ENCODE measurements at places on chromosomes 4 and X. TPM values are rescaled to one million over a fixed set of nuclear protein-coding genes. Genes with fewer than 3 reads are reported as not detected.
A peak's percentile ranks its signal among the peaks of the same experiment; 100 is the strongest.

DNA sequence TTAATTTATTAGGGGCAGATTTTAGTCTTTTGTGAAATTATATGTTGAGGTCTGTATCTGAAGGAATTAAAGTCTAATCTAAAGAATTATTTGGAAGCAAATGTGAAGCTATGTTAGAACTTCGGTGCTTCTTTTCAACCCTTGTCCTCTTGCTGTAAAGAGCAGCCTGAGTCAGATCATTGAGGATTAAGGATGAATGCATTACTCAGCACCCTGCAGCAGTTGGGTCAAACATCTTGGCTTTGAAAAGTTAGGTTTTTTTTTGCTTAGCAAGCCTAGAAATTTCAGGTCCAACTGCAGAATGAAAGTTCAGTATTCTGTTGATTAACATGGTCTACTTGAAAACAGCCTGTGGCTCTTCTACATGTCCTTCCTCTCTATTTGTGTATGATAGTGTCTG is 57.6 kb downstream of the SLC4A4 start:
- no peaks in the 10 kb centered on the region for H3K27me3 ChIP-seq
- H3K36me3 ChIP-seq: no peaks in the 10 kb centered on the region
- no peak overlapping the region for H3K27ac ChIP-seq
- no peak for DNase-seq

DNA sequence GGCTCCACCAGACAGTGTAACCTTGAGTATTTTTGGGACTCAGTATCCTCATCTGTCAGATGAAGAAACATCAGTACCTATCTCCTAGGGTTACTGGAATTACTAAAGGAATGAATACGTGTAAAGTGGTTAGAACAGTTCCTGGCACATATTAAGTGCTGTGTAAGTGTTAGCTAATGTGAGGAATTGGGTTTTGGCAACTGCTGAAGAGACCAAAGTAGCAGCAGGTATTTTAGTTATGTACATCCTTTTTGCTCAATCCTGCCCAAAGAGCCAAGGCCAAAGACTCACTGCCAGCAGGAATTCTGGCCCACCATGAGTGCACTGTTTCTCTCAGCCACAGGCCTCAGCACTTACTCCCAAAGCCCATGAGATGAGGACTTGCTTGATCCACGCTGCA is 16.7 kb upstream of the MCF2 start:
- no peaks in the 10 kb centered on the region for H3K4me1 ChIP-seq
- H3K4me3 ChIP-seq: no peak overlapping the region
- no peaks in the 10 kb centered on the region for H3K27me3 ChIP-seq
- no peak overlapping the region for H3K27ac ChIP-seq
- DNase-seq: no peak

Gene SLC49A3
- 12.6 TPM for total RNA-seq

Gene PABPC4L
- total RNA-seq: 0.26 TPM

GRCh38 chr4:136465691-136466090 is 1066.6 kb downstream of the PCDH18 start:
- H3K4me3 ChIP-seq: no peak overlapping the region
- DNase-seq: no peak
- H3K4me1 ChIP-seq: no peaks in the 10 kb centered on the region
- no peak overlapping the region for H3K27ac ChIP-seq
- H3K27me3 ChIP-seq: no peaks in the 10 kb centered on the region

Gene PDGFRA
- total RNA-seq: 233 TPM

DNA sequence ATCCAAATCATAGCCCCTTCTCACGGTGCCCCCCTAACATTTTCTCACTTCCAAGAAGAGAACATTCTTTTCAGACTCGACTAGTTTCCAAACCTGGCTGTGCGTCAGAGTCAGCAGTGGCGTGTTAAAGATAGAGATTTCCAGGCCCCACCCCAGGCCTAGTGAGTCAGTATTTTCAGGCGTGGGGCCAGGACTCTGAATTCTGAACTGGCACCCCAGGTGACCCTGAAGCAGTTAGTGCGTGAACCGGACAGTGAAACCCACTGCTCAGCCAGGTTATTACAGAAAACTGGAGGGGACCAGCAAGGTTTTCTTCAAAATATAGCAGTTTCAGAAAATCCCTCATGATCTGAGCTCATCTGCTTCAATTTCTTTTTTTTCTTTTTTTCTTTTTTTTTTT is 35.0 kb upstream of the BCOR start:
- peak overlapping the region; percentile 75 for H3K27ac ChIP-seq
- no peak overlapping the region for H3K4me3 ChIP-seq
- H3K36me3 ChIP-seq: no peaks in the 10 kb centered on the region
- H3K4me1 ChIP-seq: no peaks in the 10 kb centered on the region

Gene MAGEB2
- total RNA-seq: not detected

- no peaks in the 10 kb centered on the region for H3K27me3 ChIP-seq
- DNase-seq: no peak
- H3K4me1 ChIP-seq: no peaks in the 10 kb centered on the region
- H3K4me3 ChIP-seq: no peak overlapping the region
- H3K27ac ChIP-seq: no peak overlapping the region
These were observed 136.8 kb upstream of the AFF2 start for GRCh38 chrX:148363471-148364235.

DNA sequence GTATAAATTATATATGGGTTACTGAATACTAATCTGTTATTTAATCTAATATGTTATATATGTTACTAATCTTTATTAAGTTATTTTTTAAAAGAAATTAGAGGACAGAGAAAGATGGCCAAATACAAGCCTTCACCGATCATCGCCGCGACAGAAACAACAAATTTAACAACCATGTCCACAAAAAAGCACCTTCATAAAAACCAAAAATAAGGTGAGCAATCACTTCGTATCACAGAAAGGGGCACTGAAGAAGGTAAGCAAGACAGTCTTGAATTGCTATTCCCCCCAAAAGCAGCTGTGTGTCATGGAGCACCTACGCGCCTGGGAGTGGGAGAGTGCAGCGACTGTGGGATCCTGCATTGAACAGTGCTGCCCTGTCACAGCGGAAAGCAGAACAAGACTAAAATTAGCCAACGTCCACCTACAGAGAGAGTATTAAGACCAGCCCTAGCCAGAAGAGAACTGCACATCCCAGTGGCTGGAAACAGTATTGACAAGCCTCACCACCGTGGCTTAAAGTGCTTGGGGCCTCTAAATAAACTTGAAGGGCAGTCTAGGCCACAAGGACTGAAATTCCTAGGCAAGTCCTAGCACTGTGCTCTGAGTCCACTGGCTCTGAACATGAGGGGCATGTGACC is 38.5 kb downstream of the LRBA start:
- no peaks in the 10 kb centered on the region for H3K27me3 ChIP-seq
- no peaks in the 10 kb centered on the region for H3K4me1 ChIP-seq
- H3K36me3 ChIP-seq: no peaks in the 10 kb centered on the region

Gene SOWAHB
- total RNA-seq: not detected

DNA sequence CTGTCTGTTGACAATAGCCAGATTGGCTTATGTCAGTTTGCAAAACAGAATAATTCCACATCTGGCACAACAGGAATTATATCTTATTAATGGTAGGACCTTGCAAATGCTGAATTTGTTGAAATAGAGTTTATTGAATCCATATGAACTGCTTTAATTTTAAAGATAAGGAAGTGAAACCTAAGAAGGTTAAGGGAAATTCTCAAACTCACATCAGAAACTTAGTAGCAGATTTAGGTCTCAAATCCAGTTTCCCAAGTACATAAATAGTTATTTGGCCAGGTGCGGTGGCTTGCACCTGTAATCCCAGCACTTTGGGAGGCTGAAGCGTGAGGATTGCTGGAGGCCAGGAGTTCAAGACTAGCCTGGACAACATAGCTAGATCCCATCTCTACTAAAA is 117.1 kb downstream of the HNRNPD start:
- no peak overlapping the region for H3K4me3 ChIP-seq
- H3K27me3 ChIP-seq: no peaks in the 10 kb centered on the region
- no peaks in the 10 kb centered on the region for H3K4me1 ChIP-seq
- H3K36me3 ChIP-seq: no peaks in the 10 kb centered on the region

- H3K27ac ChIP-seq: no peak overlapping the region
- H3K4me3 ChIP-seq: no peak overlapping the region
- H3K4me1 ChIP-seq: peaks cover 4% of the 10 kb centered on the region
- DNase-seq: no peak
- H3K36me3 ChIP-seq: no peaks in the 10 kb centered on the region
These were observed 383.9 kb downstream of the PCDH7 start for GRCh38 chr4:31104043-31104442.

Gene REPS2
- 18.2 TPM for total RNA-seq

Gene KCNIP4
- total RNA-seq: 11.1 TPM

- peaks cover 3% of the 10 kb centered on the region for H3K4me1 ChIP-seq
- DNase-seq: peak; percentile 42
These were observed 6.9 kb downstream of the UBA1 start for GRCh38 chrX:47200385-47201150.

DNA sequence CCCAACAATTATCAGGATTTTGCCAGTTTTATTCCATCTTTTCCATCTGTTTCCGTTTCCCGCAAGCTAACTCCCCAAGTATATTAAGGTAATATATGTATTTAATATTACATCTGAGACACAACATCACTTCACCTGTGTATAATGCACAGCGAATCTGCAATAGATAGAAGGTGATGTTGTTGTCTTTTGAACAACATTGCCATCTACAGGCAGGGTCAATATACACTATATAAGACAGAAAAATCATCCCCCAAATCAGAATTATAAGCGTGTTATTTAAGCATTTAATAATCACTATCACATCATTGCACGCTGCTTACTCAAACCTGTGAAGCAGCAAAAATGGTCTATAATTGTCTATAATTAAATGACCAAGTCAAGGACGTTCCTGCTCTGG is 1115.5 kb downstream of the NLGN4X start:
- H3K4me3 ChIP-seq: no peak overlapping the region
- H3K4me1 ChIP-seq: no peaks in the 10 kb centered on the region
- H3K36me3 ChIP-seq: no peaks in the 10 kb centered on the region
- no peak for DNase-seq
- no peaks in the 10 kb centered on the region for H3K27me3 ChIP-seq
- no peak overlapping the region for H3K27ac ChIP-seq

GRCh38 chrX:115018040-115018647 is 728 bp upstream of the IL13RA2 start:
- no peak overlapping the region for H3K4me3 ChIP-seq
- H3K27ac ChIP-seq: no peak overlapping the region
- H3K4me1 ChIP-seq: no peaks in the 10 kb centered on the region
- DNase-seq: no peak
- no peaks in the 10 kb centered on the region for H3K27me3 ChIP-seq

DNA sequence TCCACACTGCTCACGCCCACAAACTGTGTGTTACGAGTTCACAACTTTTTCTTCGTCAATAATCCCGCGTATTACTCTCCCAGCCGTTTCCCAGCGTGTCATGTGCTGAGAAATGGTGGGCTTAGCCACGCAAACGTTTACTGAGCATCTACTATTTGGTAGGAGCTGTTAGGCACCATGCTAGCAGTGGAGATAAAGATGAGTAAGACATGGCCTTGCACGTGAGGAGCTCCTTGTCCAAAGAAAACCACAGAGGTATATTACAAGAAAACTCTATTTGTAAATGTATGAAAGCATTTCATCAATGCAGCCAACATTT is 821 bp upstream of the TMEM128 start:
- peak overlapping the region; percentile 93 for H3K27ac ChIP-seq
- H3K4me1 ChIP-seq: no peaks in the 10 kb centered on the region
- no peaks in the 10 kb centered on the region for H3K27me3 ChIP-seq
- H3K36me3 ChIP-seq: no peaks in the 10 kb centered on the region
- DNase-seq: no peak

DNA sequence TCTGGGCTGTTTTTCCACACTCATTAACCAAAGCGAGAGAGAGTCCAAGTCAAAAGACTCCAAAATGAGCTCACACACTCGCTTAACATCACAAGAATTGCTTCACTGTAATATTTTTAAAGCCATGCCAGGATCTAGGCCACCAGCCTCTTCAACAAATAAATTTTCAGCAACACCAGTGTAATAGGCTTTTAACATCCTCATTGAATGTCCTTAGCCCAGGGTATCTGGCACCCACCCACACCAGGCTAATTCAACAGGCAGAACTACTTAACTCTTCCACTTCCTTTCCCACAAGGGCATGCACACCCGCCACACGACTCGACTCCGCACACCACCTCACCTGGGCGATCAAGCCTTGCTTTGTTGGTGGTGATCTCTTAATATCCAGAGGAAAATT is 34.2 kb downstream of the FAT1 start:
- H3K27ac ChIP-seq: no peak overlapping the region
- H3K36me3 ChIP-seq: no peaks in the 10 kb centered on the region
- H3K4me3 ChIP-seq: no peak overlapping the region
- no peaks in the 10 kb centered on the region for H3K27me3 ChIP-seq
- no peak for DNase-seq
- no peaks in the 10 kb centered on the region for H3K4me1 ChIP-seq

DNA sequence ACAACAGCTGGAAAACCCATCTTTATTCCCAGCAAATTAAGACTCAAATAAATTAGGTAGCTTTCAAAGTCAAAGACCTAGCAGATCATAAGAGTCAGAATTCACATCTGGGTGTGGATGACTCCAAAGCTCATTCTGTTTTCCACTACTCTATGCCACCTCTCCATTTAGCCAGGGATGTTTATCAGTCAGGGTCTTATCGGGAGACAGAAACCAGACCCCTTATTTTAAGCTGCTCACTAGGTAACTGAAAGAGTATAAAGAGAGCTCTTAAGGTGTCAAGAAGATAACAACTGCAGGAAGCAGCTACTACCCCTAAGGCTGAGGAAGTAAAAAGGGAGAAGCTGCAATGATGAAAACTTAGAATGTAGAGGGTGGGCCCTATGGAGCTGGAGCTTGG is 333.7 kb upstream of the KLF3 start:
- H3K27me3 ChIP-seq: no peaks in the 10 kb centered on the region
- no peaks in the 10 kb centered on the region for H3K36me3 ChIP-seq
- H3K27ac ChIP-seq: no peak overlapping the region
- DNase-seq: no peak
- no peaks in the 10 kb centered on the region for H3K4me1 ChIP-seq

- no peaks in the 10 kb centered on the region for H3K36me3 ChIP-seq
- H3K27ac ChIP-seq: no peak overlapping the region
- no peak overlapping the region for H3K4me3 ChIP-seq
These were observed 220.1 kb downstream of the AFAP1 start for GRCh38 chr4:7719354-7720174.

DNA sequence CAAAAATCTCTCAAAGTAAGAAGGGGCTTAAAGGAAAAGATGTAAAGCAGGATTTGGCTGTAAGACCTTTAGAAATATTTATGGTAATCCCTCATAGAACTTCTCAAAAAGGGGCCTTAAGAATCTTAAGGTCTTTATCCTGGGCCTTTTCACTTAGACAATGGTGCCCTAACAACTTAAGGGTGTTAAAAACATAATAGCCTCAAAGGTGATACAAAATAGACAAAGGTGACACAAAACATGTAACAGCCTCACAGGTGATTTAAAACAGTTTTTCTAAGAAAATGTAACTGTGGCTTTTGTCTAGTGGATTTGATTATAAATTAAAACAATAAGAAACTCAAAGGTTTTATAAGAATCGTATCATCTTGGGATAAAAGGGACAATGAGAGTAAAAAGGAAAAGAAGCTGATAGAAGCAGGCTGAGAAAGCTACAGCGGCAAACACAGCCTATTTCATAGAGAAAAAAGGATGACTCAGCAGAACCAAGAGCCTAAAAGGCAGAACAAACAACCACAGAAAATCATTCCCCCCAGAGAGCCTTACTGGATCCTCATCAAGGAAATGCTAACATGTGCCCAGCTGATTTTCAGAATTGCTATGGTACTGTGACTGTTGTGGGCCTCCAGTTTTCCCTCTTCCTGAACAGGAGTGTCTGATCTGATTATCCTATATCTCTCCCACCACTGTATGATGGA is 164.3 kb downstream of the STPG2 start:
- H3K36me3 ChIP-seq: no peaks in the 10 kb centered on the region
- no peaks in the 10 kb centered on the region for H3K27me3 ChIP-seq
- H3K27ac ChIP-seq: no peak overlapping the region
- H3K4me3 ChIP-seq: no peak overlapping the region

Gene MAGEA2
- not detected for total RNA-seq
